ENCODE measurements at places on chromosomes 1 and 21.

- no peak for DNase-seq
Measured at GRCh38 chr1:162626761-162627160, 5.5 kb upstream of the DDR2 start.

DNA sequence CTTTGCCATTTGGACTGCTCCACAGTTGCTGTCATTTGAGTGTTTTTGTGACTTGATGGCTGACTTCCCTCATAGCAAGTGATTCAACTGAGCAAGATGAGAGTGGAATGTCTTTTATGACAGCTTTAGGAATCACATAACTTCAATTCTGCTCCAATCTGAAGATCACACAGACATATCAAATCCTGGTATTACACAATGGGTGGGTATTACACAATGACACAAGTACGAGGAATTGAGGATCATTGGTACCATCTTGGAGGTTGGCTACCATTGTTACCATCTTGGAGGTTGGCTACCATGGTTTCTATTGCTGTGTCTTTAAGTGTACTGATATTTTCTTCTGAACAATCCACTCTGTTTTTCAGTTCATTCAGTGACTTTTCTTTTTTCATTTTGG, 8.5 kb upstream of the TSHB start:
- no peak for DNase-seq

DNA sequence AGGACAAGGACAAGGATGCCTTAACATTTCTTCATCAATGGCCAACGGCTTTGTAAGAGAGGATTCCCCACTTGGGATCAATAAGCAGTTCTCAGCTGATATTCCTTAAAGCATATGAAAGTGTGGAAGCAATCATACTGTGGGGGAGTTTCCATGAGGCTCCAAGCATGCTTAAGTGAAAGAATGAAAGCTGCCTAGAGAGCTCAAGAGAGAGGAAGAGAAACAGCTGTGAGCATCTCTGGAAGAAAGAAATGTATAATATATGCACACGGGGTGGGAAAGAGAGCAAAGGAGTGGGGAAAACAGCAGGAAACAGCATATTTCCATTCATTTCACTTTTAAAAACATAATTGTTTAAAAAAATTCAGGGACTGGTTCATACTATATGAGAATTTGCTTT, 94.7 kb upstream of the WARS2 start:
- no peak for DNase-seq

DNA sequence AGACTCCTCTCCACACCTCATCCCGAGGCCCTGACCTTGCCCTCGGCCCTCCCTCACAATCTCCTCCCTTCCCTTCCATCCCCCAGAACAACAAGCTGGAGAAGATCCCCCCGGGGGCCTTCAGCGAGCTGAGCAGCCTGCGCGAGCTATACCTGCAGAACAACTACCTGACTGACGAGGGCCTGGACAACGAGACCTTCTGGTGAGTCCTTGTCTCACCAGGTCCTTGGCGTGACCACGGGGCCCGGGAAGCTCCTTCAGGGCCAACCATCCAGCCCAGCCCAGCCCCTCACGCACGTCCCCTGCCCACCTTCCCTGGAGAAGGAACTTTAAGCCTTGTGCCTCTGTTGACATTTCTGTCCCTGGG, 15.6 kb downstream of the PODN start:
- no peak for DNase-seq

- no peak for DNase-seq
Measured at GRCh38 chr1:78464449-78464891, 26.3 kb upstream of the PTGFR start.

GRCh38 chr1:89065079-89065868, at the start of gene GBP1:
Gene GBP1 (minus strand): TSS chr1:89065208. CDS start chr1:89063234, 1,974 bp downstream.
- DNase-seq = no peak

- no peak for DNase-seq
Measured at GRCh38 chr1:54857141-54857540, 29.9 kb downstream of the DHCR24 start.

DNA sequence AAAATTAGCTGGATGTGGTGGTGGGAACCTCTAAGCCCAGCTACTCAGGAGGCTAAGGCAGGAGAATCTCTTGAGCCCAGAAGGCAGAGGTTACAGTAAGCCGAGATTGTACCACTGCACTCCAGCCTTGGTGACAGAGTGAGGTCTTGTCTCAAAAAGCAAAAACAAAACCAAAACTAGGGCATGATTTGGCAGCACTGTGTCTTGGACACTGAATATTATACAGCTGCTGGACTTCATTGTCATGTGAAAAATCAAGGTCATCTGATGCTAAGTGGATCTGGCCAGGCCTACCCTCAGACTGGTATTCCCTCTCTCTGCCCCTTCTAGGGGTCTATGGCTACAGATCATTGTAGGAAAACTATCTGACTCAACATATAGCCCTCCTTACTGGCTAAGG, 55.2 kb upstream of the MRPS6 start:
- no peak for DNase-seq

GRCh38 chr1:25771221-25772114, 28.5 kb upstream of the SELENON start:
- DNase-seq = no peak
